CD8-positive, alpha-beta memory T cell (primary cell): ENCODE measurements at places on chromosomes 12 and 14.
A peak's percentile ranks its signal among the peaks of the same experiment; 100 is the strongest.

GRCh38 chr14:84894254-84894653, 635.7 kb upstream of the FLRT2 start:
- DNase-seq = no peak
- H3K4me1 ChIP-seq = no peaks in the 10 kb centered on the region
- no peak overlapping the region for H3K4me3 ChIP-seq
- H3K27ac ChIP-seq = no peak overlapping the region
- H3K36me3 ChIP-seq = no peaks in the 10 kb centered on the region

- peak overlapping the region; percentile 71 for H3K27ac ChIP-seq
- no peaks in the 10 kb centered on the region for H3K27me3 ChIP-seq
- H3K36me3 ChIP-seq = peaks cover 14% of the 10 kb centered on the region
- DNase-seq = no peak
Observed at GRCh38 chr12:103956509-103957027, 9.1 kb upstream of the TDG start.

- H3K36me3 ChIP-seq = no peaks in the 10 kb centered on the region
- DNase-seq = no peak
- no peak overlapping the region for H3K27ac ChIP-seq
- H3K4me3 ChIP-seq = no peak overlapping the region
- H3K4me1 ChIP-seq = peaks cover 63% of the 10 kb centered on the region
Observed at GRCh38 chr12:50520416-50521207, 15.8 kb downstream of the DIP2B start.

DNA sequence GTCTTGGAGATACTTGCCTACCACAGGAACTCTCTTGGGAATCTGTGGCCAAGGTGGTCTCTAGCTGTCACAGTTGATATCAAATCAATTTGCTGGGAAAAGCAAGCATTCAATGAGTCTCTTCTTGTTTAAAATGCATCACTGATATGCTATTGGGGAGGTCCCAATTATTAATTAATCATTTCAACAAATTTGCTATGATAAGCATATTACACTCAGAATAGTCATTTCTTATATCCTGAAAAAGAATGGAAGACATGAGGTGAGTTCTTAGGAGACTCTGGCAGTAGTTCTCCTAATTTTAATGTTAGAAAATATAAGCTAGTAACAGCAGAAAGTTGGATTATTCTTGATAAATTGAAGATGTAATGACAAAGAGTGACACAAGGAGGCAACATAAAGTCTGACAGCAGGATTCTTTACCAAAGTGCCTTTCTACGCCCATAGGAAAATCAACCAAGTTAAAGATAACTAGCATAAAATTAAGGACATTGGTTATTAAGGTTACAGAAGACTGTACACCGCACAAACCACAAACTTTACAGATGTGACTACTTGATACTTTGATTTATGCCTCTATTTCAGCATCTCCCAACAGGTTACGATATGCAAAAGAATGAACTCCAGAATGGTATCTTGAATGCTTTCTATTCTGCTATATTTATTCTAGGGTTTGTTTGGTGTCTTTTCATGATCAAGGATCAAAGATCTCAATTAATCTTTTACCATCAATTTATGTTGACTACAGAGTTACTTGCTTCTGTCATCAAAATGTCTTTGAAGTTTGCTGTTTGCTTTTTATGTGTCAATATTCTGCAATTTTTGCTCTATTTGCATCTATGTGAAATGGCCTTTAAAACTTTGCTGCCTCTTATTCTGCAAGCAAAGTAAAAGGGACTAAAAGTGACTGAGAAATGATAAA, 349.6 kb upstream of the CLEC14A start:
- no peak overlapping the region for H3K4me3 ChIP-seq
- no peaks in the 10 kb centered on the region for H3K36me3 ChIP-seq
- DNase-seq = no peak
- H3K27me3 ChIP-seq = no peaks in the 10 kb centered on the region

DNA sequence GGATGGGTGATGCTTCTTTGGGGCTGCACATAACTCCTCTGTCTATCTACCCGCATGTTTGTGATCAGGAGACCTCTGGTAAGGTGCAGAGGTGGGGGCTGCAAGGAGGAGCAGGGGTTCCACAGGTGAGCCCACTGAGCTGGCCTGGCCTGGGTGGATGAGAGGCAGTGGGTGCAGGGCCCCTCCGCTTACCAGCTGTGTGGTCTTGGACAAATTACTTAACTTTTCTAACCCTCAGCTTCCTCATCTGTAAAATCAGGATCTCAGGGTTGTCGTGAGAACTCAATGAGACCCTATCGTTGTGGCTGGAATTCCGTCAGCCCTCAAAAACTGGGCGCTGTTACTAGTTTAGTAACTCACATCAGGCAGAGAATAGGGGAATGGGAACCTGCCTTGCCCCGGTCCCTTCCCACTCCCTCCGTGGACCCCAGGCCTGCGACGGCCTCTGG, 7.5 kb downstream of the PTPN6 start:
- peak overlapping the region; percentile 54 for H3K4me3 ChIP-seq
- H3K27ac ChIP-seq = peak overlapping the region; percentile 65
- H3K4me1 ChIP-seq = peaks cover 92% of the 10 kb centered on the region
- H3K36me3 ChIP-seq = peaks cover 48% of the 10 kb centered on the region

DNA sequence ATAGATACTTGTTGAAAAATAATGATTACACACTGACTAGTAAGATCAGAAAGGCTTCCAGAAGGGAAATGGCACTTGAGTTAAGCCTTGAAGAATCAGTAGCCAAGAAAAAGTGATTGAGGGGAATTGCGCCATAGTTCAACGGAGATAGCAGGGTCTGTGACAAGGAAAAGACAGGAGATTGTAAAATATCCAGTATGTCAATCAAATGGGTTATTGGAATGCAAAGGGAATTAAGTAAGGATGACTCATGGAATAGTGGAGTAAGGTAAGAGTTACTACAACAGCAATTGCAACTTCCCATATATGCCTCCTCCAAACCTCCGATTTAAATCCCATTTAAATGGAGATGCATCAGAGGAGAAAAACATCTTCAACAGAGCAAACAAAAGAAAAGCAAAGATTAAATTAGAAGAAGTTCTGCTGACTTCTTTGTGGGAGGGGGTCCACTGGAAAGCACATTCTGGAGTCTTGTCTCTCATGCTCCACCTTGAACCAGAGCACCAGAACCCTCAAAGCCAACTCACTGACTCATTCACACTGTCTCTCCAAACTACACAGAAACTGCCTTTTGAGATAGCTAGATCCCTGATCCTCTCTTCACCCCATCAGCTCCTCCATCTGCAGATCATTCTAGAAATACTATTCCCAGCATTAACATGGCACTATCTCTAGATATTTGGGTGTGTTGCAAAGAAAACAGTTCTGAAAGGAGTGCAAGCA, 138.2 kb downstream of the NUAK1 start:
- no peak overlapping the region for H3K27ac ChIP-seq
- DNase-seq = no peak
- H3K4me3 ChIP-seq = no peak overlapping the region
- H3K27me3 ChIP-seq = no peaks in the 10 kb centered on the region
- H3K36me3 ChIP-seq = no peaks in the 10 kb centered on the region
- H3K4me1 ChIP-seq = no peaks in the 10 kb centered on the region

- H3K27me3 ChIP-seq = no peaks in the 10 kb centered on the region
- no peaks in the 10 kb centered on the region for H3K36me3 ChIP-seq
- H3K4me1 ChIP-seq = no peaks in the 10 kb centered on the region
Observed at GRCh38 chr12:107967170-107967569, 161.9 kb upstream of the WSCD2 start.

DNA sequence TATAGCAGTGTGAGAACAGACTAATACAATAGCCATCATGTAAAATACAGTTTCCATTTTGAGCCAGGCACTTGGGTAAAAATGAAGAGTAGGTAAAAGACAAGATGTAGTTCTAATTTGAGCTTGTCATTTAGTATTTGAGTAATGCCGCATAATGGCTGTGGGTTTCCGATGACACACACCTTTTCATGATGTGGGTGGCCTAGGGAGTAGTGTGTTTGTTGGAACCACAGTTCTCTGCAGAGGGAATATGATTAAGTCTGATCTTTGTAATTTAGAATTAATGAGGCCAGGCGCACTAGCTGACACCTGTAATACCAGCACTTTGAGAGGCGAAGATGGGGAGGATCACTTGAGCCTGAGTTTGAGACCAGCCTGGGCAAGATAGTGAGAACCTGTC, 61.8 kb downstream of the RCOR1 start:
- H3K4me3 ChIP-seq = no peak overlapping the region
- no peaks in the 10 kb centered on the region for H3K36me3 ChIP-seq
- H3K27ac ChIP-seq = no peak overlapping the region
- DNase-seq = no peak
- no peaks in the 10 kb centered on the region for H3K27me3 ChIP-seq

DNA sequence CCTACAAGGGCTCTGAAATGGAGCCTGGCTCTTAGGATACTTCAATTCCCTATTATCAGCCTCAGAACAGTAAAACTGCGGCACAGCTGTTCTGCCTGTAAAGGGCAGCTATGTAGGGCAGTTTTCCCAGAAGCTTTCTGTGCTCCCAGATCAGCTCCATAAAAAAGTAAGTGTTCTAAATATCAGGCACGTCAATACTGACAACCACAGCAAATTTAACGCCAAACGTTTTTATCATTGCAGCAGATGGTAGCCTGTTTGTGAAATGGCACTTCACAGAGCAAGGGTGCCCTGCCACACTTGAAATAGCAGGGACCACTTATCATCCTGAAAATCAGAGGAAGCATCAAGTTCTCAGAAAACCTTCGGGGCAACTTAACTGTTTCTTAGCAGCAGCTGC, 54.8 kb upstream of the PTHLH start:
- no peaks in the 10 kb centered on the region for H3K27me3 ChIP-seq
- no peak overlapping the region for H3K27ac ChIP-seq
- no peak overlapping the region for H3K4me3 ChIP-seq
- no peak for DNase-seq
- no peaks in the 10 kb centered on the region for H3K4me1 ChIP-seq
- H3K36me3 ChIP-seq = no peaks in the 10 kb centered on the region

DNA sequence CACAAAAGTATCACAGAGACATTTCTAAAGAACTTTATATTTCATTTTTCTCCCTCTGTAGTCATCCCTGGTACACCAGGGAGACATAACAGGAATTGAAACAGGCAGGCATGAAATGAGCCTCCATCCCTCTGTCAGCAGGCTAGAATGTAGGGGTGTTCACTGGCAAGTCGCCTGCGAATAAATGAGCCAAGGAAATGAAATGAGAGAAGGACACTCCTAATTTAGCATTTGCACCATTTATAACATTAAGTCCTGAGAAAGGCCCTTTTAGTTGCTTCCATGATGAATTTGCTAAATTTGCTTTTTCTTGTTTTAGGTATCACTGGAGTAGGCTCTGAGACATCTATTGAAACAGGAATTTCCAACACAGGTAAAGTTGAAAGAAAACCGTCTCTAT, 192.4 kb upstream of the CNTN1 start:
- no peak for DNase-seq
- no peaks in the 10 kb centered on the region for H3K4me1 ChIP-seq
- H3K27ac ChIP-seq = no peak overlapping the region
- no peaks in the 10 kb centered on the region for H3K27me3 ChIP-seq

- H3K27me3 ChIP-seq = no peaks in the 10 kb centered on the region
- DNase-seq = no peak
- H3K4me1 ChIP-seq = no peaks in the 10 kb centered on the region
- no peaks in the 10 kb centered on the region for H3K36me3 ChIP-seq
Observed at GRCh38 chr14:100674428-100674827, 52.3 kb upstream of the DLK1 start.

DNA sequence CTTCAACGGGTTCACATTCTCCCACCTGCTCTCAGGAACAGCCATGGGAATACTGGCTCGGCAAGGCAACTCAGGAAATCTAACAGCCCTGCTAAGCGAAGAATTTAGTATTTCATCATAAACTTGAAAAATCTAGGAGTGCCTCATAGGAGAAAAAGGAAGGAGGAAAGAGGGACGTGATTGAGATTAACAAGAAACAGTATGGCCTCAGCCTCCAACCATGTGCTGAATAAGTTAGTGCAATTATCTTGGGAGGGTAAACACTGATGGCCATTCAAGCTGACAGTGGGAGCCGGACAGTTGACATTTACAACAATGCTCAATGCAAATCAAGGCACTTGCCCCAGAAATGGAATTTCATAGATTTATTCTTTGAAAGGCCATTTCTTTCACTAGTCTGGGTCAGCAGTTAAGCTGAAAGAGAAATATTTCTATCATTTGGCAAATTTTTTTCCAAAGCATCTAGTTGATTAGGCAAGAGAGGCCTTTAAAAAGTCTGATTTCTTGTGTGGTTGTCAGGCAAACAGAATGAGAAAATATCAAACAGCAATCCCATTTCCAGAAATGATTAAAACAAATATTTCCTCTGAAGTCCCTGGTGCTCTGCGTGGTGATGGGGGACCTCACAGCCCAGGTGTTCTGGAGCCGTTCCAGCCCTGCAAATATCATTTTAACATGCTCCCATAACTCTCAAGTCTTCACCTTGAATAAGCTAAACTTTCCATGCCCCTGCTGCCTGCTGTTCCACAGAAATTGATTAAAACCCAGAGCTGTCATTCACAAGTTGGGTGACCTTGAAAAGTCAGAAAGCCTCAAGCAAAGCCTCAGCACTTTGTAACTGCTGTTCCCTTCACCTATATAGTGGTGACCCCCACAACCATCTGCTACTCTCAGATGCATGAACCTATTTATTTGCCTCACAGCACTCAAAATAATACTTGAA, 121.6 kb downstream of the PHLDA1 start:
- no peaks in the 10 kb centered on the region for H3K36me3 ChIP-seq
- H3K27me3 ChIP-seq = no peaks in the 10 kb centered on the region
- H3K4me1 ChIP-seq = no peaks in the 10 kb centered on the region
- no peak overlapping the region for H3K4me3 ChIP-seq
- H3K27ac ChIP-seq = no peak overlapping the region
- no peak for DNase-seq
